Stomach (tissue), 19 donors: ENCODE measurements at places on chromosomes 4 and X.

- peak overlapping the region; percentile 14 for H3K27ac ChIP-seq
- peaks cover 26% of the 10 kb centered on the region for H3K4me1 ChIP-seq
- no peak overlapping the region for H3K4me3 ChIP-seq
- DNase-seq: peak; percentile 49
- no peaks in the 10 kb centered on the region for H3K27me3 ChIP-seq
Observed at GRCh38 chr4:183260491-183261151, 59.5 kb downstream of the CLDN22 start.

GRCh38 chrX:118632862-118633261 is 94.5 kb upstream of the IL13RA1 start:
- H3K4me3 ChIP-seq: no peak overlapping the region
- H3K27me3 ChIP-seq: no peaks in the 10 kb centered on the region
- DNase-seq: no peak
- H3K36me3 ChIP-seq: peaks cover 15% of the 10 kb centered on the region

DNA sequence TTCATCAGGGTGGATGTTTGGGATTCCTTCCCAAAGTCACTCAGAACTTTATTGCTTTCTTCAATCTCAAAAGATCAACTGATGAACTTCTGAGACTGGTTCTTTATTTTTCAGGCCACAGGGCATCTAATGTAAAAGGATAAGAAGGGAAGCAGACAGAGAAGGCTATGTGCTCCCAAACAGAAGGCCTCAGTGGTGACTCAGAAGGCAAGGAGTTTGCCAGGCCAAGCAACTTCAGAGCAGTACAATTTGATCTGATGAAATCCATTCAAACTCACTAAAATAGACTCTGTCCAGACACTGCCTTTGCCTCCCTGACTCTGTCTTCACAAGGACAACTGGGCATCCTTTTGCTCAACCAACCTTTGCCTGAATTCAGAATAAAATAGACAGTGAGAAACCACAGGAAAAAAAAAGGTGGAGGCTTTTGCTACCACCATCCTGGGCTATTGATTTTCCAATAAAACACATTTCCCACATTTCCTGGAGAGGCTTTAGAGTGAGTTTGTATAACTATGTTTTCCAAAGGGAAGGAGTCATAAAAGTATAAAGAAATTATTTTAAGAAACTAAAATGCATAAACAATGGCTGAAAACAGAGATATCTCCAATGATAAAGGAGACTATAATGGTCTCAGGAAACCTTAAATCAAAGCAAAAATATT is 55.2 kb downstream of the ARHGEF6 start:
- H3K36me3 ChIP-seq: no peaks in the 10 kb centered on the region
- H3K27ac ChIP-seq: no peak overlapping the region

DNA sequence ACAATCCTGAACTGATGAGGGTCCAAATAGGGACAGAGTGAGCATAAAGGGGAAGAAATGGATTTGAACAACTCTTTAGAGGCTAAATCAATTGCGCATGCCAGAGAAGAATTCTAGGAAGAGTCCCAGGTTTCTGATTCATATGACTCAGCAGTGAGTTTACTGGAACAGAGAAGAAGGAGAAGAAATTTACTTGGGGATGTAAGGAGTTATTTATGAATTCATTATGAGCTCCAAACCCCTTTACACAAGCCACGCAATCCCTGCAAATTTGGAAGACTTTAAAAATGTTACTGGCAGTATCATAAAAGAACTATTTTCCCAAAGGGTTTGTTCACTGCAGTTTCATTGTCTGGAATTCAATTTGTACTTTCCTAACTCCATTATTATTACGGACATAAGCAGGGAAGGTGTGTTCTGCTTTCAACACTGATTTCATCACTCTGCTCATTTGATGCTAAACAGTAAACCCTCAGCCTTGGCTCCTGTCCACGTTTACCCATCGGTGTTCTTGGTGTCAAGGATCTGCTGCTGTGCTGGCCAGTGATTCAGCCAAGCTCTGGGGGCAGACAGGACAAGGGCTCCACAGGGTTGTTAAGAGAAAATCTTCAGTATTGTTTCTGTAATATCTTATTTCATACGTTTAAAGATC is 273.7 kb downstream of the HNRNPD start:
- H3K4me3 ChIP-seq: no peak overlapping the region
- peak; percentile 31 for DNase-seq
- H3K4me1 ChIP-seq: no peaks in the 10 kb centered on the region
- H3K27ac ChIP-seq: no peak overlapping the region

DNA sequence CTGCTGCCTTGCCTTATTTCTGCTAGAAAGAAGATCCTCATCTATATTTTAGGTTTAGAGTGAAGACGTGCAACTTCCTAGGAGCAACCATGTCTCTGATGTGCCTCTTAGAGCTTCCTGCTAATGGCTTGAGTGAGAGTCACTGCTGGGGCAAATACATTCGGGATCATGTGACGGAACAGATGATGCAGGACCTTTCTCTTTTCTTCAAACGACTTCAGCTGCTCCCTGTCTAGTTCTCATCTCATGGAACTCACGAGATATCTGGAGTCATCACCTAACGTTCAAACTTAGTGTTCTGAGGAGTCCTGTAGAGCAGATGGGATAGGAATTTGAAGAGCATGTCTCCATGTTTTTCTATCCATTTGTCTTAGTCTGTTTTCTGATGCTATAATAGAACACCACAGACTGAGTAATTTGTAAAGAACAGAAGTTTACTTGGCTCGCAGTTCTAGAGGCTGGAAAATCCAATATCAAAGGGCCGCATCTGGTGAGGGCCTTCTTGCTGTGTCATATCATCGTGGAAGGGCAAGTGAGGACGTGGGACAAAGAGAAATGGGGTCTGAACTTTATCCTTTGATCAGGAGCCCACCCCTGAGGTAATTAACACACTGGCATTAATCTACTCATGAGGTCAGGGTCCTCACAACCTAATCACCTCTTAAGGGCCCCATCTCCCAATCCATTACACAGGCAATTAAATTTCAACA is 43.5 kb upstream of the SCRG1 start:
- no peak for DNase-seq
- no peak overlapping the region for H3K27ac ChIP-seq
- H3K36me3 ChIP-seq: peaks cover 18% of the 10 kb centered on the region
- H3K4me3 ChIP-seq: no peak overlapping the region

DNA sequence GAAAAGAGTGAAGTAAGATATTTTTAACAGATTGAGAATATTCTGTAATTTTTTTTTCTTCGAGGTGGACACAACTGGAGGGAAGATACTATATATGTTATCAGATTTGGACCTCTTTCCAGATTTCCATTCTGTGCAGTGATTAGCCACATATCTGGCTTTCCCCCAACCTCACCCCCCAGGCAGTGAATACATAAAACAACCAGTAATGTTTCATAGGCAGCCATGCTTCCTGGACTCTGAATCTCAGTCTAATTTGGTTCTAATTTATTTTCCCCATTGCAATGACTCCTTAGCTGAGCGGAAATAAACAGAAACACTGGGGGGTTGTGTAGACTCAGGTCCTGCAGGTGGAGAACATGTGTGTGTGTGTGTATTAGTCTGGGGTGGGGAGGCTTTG is 226.5 kb downstream of the FBXW7 start:
- no peaks in the 10 kb centered on the region for H3K36me3 ChIP-seq
- H3K4me3 ChIP-seq: no peak overlapping the region
- no peaks in the 10 kb centered on the region for H3K27me3 ChIP-seq

DNA sequence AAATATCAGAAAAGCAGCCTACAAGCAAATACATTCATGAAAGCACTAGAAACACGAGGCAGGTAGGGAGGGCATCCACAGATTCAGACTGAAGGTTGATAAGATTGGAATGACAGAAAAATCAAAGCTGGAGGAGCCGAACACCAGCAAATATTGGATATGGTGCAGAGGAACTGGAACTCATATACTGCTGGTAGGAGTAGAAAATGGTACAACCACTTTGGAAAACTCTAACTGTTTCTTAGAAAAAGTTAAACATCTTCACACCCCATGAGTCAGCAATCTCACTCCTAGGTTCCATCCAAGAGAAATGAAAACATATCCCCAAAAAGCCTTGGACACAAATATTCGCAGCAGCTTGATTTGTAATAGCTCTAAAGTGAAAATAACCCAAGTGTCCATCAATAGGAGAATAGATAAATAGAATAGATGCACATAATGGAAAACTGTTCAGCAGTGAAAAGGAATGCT is 27.1 kb downstream of the CD99L2 start:
- no peak overlapping the region for H3K27ac ChIP-seq
- DNase-seq: no peak
- no peaks in the 10 kb centered on the region for H3K36me3 ChIP-seq
- H3K27me3 ChIP-seq: no peaks in the 10 kb centered on the region
- no peak overlapping the region for H3K4me3 ChIP-seq

DNA sequence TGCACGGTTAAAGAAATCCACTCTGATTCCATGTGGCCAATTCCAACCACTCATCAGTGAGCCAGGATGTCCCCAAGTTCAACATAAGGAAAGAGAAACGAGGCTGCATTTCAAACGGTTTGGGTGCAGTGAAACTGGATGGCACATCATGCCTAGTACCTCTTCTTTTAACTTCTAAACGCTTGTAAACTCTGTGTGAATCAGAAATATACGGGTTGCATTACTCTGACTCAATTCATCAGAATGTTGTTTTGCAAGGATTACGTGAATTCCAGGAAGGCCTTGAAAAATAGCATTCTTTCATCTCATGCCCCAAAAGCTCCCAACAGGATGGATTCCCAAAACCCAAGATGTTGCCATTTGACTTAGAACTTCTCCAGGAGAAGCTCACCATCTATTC is 270.4 kb downstream of the LDB2 start:
- H3K27me3 ChIP-seq: no peaks in the 10 kb centered on the region
- no peak for DNase-seq
- no peaks in the 10 kb centered on the region for H3K4me1 ChIP-seq
- no peaks in the 10 kb centered on the region for H3K36me3 ChIP-seq
- no peak overlapping the region for H3K4me3 ChIP-seq

- H3K27me3 ChIP-seq: peaks cover 17% of the 10 kb centered on the region
- H3K4me3 ChIP-seq: peak overlapping the region; percentile 77
- no peak for DNase-seq
- peaks cover 18% of the 10 kb centered on the region for H3K4me1 ChIP-seq
- no peaks in the 10 kb centered on the region for H3K36me3 ChIP-seq
Observed at GRCh38 chr4:168831585-168831918, 178.5 kb downstream of the CBR4 start.

- no peaks in the 10 kb centered on the region for H3K36me3 ChIP-seq
- H3K27ac ChIP-seq: no peak overlapping the region
- no peak for DNase-seq
- H3K4me3 ChIP-seq: no peak overlapping the region
- no peaks in the 10 kb centered on the region for H3K4me1 ChIP-seq
Observed at GRCh38 chr4:123236606-123237005, 160.0 kb upstream of the SPRY1 start.

DNA sequence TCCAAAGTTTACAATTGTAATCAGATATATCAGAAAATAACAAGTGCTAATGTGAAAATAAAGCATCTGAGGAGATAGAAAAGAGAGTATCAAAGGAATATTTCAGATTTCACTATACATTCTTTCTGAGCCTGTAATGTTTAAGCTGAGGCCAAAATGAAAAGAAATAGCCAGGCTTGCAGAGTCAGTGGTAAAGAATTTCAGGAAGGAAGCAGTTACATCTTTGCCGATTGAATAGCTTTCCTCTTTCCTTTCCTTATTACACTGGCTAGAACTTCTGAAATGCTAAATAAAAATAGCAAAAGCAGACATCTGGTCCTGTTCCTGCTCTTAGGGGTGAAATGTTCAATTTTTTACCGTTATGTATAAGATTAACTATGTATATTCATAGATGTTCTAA is 1441.6 kb upstream of the PCDH7 start:
- no peaks in the 10 kb centered on the region for H3K27me3 ChIP-seq
- no peak overlapping the region for H3K27ac ChIP-seq
- DNase-seq: peak; percentile 9
- H3K4me3 ChIP-seq: no peak overlapping the region
- H3K4me1 ChIP-seq: no peaks in the 10 kb centered on the region

DNA sequence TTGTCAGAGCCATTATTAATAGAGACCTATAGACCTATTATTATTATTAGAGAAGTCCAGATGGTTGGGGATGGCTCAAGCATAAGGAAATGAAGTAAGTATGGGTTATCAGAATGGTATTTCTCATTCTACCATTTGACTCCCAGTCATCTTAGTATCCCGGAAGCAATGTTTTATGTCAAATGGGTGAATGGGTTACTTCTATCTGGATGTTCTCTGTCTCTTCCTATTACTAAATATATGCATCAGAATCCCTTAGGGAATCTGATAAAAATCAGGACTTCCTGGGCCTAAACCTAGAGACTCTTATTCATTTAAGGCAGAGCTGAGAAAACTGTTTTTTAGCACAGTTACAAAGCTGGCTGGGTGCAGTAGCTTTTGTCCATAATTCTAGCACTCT is 149.9 kb downstream of the SLC10A7 start:
- H3K4me1 ChIP-seq: no peaks in the 10 kb centered on the region
- no peak for DNase-seq
- H3K36me3 ChIP-seq: no peaks in the 10 kb centered on the region
- no peak overlapping the region for H3K4me3 ChIP-seq
- H3K27ac ChIP-seq: no peak overlapping the region

DNA sequence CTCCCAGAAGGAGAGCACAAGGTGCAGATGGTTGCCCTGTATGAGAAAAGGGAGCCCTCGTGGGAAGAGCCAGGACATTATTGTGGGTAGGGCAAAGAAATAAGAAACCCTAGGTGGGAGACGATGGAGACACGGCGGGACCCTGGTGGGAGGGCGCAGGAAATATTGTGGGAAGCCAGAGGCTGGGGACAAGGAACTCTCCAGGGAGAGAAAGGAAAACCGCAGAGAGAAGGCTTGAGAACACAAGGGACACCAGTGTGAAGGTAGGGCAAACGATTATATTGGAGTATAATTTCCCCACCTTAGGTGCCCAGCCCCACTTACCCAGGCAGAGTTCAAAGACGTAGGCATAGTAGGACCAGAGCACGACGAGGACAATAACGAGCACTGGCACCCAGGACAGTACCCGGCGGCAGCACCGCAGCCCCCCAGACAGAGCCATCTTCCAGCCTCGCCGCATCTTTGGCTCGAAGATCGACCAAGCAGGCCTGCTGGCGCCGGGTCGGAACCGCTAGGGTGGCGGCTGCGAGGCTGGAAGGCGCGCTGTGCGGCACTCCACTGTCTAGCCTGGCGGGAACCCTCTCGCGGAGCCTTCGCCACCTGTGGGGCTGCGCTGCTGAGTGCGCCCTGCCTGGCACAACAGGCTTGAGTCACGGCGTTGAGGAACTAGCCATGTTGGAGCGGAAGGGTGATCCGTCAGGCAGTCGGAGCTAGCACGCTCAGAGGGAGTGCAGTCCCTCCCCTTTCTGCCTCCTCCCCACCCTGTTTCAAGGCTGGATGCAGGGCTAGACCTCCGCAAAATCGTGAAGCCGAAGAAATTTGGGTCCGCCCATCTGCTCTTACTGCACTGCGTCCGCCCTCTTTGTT is at the start of gene ZDHHC15:
Gene ZDHHC15, minus strand, starts transcription at position 473 of the 867 bp plus-strand sequence. Its CDS starts 13 bp downstream, at position 460.
- no peaks in the 10 kb centered on the region for H3K27me3 ChIP-seq
- H3K36me3 ChIP-seq: no peaks in the 10 kb centered on the region
- H3K27ac ChIP-seq: peak within 1 kb of the TSS; percentile 20
- H3K4me3 ChIP-seq: peak within 1 kb of the TSS; percentile 45

DNA sequence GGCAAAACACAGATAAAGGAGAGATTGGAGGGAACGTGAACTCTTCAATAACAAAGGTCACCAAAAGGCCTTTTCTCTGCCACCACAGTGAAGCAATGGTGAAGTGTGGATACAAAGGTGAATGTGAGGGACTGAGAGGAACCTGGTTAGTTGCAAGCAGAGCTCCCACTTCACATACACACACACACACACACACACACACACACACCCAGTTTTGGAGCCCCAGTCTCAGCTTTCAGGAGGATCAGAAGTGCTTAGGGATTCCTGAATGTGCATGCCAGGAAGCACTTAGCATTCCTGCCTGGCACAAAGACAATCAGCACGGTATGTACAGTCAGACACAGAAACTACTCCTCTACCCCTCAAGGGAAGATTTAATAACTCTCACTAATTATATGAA is 71.5 kb downstream of the ARHGEF9 start:
- DNase-seq: no peak
- H3K36me3 ChIP-seq: peaks cover 9% of the 10 kb centered on the region
- H3K27me3 ChIP-seq: no peaks in the 10 kb centered on the region
- H3K27ac ChIP-seq: no peak overlapping the region
